ENCODE measurements at places on chromosomes 16 and 17.

DNA sequence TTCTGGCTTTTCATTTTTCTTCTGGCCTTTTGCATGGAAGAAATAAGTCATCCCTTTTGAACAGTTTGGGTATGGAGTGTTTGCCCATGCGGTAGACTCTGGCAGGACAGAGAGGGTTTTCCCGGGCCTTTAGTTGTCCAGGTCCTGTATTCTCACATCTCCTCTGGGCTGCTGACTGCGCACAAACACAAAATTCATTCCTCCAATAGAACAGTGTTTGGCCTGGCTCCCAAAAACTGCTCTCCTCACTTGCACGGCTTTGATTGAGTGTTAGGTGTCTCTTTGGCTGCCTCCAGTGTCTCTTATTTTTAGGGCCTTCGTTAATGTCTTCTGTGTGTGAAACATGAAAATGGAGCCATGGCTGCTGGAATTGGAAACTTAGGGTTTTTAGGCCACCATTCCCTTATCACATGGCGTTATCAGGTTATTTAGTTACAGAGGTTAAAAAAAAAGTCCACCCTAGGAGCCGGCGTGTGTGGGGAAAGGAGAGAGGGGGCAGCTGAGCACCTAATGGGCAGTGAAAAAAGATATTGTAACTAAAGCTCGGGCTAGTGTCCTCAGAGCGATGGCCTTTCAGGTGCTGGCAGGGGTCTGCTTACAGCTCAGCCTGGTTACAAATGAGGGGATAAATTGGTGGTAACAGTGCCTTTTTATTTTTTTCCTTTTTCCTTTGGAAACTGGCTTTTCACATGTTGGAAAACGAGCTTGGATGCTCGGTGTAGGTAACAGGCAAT, 47.3 kb downstream of the PRKCA start:
- DNase-seq, result no peak

DNA sequence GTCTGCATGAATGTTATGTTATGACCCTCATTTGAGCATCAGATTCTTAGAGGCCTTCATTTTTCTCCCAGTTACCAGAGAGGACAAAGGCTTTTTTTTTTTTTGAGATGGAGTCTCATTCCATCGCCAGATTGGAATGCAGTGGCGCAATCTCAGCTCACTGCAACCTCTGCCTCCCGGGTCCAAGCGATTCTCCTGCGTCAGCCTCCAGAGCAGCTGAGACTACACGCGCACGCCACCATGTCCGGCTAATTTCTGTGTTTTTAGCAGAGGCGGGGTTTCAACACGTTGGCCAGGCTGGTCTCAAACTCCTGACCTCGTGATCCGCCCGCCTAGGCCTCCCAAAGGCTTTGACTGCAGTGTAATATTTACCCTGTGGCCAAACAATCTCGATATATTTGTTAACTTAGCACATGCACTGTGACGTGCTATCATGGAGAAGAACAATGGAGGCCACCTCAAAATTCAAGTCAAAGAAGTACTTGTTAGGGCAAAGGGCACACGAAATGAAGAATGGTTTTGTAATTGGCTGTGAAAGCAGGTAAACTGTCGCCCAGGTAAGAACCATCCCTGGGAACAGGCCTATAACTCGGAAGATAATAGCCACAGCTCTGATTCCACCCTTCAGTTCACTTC, 303.4 kb downstream of the SLC39A11 start:
- no peak for DNase-seq

GRCh38 chr16:10780628-10781027, 37.0 kb downstream of the NUBP1 start:
- DNase-seq, result no peak

GRCh38 chr17:68289936-68290267, 1.0 kb downstream of the SLC16A6 start:
- DNase-seq, result no peak

DNA sequence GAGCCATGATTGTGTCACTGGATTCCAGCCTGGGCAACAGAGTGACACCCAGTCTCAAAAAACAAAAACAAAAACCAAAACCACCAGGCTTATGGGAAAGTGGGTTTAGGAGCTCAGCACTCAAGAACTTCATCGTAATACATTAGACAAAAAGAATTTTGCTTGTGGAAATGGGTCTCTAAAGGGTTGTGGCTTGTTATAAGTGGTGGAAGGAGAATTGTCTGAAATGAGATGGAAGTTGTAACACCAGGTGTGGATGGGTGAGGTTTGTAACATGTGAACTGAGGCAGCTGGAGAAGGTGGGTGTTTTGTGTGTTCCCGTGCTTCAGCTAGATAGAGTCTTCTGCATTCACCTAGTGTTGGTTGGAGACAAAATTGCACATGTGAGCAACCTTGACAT, 35.8 kb downstream of the CDH1 start:
- DNase-seq, result no peak

DNA sequence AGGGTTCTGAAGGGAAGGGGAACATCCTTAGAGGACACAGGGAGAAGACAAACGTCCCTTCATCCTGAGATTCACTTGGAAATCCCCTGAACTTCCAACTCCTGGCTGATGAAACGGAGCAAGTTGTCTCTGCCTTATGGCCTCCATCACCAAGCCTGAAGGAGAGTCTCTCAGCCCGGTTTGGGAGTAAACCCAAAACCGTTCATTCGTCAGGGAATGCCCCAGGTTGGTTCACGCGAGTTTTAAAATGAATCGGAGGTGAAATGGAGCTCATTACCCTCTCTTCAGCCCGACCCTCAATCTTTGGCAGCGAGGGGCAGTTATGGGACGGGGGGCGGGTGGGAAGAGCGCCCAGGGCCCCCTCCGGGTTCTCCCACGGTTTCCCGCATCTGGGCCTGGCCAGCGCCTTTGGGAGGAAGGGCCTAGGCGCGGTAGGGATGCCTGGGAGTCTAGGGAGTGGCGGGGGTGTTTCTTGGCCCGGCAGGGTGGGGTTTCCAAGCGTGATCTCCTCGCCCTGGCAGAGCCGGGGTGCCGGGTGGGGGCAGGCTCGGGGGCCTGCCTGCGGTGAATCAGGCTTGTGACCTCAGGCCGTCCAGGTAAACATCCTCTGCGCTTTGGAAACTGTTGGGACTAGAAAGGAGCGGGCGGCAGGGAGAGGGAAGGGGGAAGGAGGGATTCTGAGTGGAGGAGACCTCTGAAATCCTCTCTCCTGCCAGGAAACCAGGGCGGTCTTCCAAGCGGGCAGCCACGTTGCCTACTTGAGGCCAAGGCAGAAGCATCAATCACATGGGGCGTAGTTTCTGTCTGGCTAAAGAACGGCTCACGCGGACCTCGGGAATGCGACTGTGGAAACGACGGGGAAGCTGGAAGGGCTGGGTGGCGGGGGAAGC, 24.1 kb upstream of the HOXB13 start:
- no peak for DNase-seq

GRCh38 chr17:79833110-79833450, 6.2 kb downstream of the CBX4 start:
- no peak for DNase-seq

DNA sequence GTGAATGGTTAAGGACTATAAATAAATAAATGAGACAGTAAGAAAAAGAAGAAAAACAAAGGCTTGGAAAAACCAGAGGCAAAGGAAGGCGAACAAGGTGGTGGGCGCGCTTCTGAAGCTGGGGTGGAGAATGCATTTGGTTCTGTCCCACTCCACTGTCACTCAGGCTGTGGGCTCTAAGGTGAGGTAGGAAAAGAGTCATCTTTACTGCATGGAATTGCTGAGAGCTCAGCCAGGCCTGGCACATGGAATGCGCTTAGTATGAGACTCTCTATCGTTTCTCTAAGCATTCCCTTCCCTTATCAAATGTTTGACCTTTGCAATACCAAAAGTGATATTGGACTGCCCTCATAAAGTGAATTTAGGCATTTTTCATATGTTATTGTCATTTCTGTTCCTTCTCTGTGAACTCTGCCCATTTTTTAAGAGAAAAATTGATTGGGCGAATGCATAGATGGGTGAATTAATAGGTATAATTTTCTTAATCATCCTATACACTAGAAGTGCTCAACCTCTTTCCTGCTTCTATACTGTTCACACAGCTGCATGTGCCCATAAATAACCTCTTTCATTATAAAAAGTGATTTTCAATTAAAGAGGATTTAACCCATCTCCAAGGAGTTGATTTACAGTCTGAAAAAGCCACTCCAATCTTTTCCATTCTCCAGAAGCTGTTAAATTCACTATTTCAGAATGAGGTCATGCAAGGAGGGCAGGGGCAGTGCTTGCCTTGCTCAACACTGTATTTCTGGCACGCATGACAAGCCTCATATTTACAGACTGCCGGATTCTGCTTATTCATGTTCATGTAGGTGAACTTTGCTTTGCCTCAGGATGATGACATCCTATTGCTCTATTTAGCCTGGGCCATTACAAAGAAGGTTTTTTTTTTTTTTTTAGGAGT, 87.7 kb downstream of the MYH10 start:
- DNase-seq, result no peak

DNA sequence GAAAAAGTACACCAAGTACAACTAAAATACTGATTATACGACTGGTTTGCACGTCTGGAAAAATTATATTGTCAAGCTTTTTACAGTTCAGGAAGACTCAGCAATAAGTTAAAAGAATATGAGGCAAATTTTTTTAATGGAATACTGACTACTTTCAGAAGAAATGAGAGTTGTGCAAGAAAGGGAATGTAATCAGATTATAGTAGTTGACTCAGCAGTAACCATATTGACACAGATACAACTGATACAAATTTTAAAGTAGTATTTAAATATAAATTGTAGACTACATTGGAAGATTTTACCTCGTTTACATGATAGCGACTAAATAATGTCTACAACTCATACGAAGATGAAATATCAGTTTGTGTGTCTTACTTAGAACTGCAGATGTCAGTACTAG, 16.7 kb downstream of the ASGR2 start:
- no peak for DNase-seq

DNA sequence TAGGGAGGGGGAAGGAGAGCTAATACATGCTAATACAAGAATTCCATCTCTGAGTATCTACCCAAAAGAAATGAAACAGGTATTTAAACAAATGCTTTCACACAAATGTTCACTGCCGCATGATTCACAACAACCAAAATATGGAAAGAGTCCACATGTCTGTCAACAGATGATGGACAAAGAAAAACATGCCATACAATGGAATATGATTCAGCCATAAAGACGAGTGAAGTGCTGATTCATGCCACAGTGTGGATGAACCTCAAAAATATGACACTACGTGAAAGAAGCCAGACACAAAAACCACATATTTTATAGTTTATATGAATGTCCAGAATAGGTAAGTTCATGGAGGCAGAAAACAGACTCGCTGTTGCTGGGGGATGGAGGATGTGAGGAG, 321.4 kb downstream of the FOXL1 start:
- no peak for DNase-seq

DNA sequence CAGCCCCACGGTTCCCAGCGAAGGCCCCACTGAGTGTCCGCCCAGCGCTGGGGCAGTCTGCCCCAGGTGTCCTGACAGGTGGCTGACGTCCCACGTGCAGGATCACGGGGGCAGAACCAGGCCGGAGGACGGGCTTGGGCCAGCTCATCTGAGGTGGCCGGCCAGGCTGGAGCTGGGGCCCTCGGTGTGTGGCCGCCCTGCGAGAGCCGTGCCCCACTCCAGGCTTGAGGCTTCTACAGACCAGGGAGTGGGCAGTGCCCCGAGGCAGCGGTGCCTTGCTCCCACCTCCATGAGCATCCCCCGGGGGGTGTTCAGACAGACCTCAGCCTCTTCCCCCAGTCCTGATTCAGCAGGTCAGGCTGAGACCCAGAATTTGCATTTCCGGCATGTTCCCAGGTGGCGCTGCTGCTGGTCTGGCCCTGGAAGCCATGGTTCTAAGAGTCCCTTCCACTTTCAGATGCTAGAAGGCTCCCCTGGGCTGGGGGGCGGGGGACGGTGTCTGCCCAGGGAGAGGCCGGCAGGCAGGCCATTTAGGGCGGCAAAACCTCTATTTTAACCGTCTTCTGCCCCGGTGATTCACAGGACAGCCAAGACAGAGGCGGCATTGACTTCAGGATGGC, 35.4 kb upstream of the PABPN1L start:
- DNase-seq, result no peak

GRCh38 chr17:63407741-63408330, 38.3 kb downstream of the CYB561 start:
- DNase-seq, result no peak

DNA sequence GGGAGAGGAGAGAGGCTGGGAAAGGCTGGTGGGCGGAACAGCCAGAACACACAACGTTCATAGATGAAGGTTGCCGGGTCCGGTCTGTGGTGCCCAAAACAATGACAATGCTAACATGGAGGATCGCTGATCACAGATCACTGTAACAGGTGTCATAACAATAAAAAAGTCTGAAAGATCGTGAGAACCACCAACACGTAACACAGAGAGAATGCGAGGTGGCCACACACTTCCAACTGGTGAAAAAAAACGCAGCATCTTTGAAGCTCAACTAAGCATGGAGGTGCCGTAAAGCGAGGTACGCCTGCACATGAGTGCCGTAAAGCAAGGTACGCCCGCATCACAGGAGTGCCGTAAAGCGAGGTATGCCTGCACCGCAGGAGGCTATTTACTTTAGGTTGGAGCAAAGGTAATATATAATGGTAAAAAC, 42.3 kb downstream of the ABR start:
- no peak for DNase-seq

GRCh38 chr17:47188271-47188875, 722 bp downstream of the CDC27 start:
- no peak for DNase-seq

DNA sequence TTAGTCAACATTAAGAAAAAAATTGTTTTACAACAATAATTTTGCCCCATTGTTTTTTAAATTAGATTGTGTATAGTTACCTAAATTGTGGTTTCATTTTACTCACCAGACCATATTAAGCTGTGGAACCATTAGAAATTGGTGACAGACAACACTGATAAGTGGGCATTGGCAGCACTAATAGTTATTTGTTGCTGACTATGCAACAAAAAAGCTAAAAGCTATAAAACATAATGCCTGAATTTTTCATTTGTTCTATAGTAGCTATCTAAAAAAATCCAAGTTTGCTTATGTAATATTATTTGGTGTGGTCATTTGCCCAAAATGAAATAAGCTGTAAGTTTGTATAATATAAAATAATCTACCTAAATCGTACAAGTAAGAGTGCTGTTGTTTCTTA, 13.7 kb upstream of the VWA3A start:
- DNase-seq, result no peak

GRCh38 chr17:47704116-47704515, 10.2 kb downstream of the TBKBP1 start:
- no peak for DNase-seq

GRCh38 chr17:76911299-76912017, 43.3 kb downstream of the MGAT5B start:
- no peak for DNase-seq
